ENCODE measurements at places on chromosomes 4 and X.

- DNase-seq, result peak; percentile 57
Measured at GRCh38 chr4:30720021-30720660, at the start of gene PCDH7. TSS of gene PCDH7 (plus strand) at chr4:30720369. CDS start at chr4:30721423, 1,054 bp downstream.

DNA sequence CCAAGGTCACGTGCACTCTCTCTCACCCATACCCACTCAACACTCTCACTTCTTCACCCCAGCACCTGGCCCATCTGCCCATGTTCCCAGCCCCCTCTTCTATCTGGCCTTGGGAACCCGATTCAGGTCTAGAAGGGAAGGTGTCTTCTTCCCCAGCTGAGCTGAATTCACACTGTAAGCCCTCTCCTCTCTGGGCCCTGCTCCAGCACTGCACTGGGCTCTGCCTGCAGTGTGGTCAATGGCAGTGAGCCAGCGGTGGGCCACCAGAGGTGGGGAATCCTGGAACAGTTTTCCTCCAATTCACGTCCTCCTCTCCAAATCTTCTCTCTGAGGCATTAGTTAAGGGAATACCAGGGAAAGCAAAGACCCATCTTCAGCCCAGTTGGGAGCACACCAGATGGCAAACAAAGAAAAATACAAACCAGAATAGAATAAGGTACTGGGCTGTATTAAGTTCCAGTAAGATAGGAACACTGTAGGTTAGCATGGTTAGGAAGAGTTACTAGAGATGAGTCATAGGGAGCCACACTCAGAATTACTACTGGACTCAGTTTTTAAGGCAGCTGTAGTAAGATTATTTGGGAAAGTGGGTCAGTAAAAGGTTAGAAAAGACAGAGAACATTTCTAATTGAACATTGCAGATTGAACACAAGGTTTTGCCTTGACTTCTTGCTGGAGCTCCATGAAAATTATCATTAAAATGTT is 5.0 kb downstream of the AWAT2 start:
- no peak for DNase-seq

DNA sequence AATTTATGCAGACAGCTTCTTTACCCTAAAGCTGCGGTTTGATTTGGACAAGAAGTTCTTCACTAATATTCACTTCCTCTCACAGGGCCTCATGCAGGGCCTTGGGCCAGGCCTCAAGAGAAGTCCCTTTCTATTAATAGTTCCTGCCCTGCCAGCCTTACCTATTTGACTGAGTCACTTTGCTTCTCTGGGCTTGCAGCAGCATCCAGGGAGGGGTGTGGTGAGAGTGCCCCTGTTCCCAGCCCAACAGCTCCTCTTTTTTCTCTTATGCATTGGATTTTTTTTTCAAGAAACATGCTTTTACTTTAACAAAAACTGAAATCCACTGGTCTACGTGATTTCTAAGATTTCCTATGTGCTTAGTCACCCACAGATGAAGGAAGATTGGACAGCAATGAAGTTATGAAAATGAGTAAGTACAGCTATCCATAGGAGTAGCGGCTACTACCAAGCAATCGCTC is 26.7 kb downstream of the FAM156B start:
- DNase-seq, result no peak

DNA sequence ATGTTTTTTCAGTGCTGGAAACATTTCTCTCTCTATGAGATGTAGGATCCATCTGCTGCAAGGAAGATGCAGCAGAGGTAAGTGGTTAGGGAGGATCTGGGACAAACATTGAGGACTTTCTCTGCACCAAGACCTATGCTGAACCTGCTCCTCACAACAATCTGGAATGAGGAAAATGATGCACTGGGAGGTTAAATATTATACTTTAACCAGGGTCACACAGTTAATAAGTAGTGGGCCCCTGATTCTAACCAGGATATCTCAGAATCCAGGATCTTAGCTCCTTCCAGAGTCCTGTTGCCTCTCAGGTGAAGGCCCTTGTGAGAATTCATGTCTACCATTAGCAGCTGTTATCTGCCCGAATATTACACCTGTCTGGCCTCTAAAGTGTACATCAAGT is 7.0 kb downstream of the CXCL9 start:
- no peak for DNase-seq

DNA sequence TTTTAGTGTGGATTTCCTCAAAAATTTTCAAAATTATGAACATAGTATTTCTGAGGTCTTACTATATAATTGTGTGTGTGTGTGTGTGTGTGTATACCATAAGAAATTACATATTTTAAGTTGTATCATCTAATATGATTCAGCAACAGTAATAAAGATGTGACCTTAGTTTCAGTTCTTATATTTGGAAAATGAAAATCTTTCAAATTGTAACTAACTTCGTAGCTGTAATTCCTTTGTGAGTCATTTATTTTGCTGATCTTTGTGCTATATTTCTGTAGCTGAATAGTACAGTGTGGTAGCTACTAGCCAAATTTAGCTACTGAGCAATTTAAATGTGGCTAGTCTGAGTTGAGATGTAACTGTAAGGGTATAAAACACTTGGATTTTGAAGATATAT is 116.4 kb downstream of the RAP1GDS1 start:
- DNase-seq, result no peak

GRCh38 chr4:74823194-74823593 is 28.9 kb upstream of the BTC start:
- DNase-seq, result no peak

DNA sequence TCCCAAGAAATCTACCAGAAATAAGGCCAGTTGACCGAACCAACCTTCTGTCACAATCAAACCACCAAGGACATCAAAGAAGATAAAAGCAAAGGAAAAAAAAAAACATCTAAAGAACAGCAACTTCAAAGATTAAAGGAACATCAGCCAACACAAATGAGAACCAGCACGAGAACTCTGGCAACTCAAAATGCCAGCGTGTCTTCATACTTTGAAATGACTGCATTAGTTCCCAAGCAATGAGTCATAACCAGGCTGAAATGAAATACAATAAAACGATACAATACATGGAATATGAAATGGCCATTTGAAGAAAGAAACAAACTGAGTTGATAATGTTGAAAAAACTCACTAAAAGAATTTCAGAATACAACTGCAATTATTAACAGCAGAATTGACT is 611.6 kb upstream of the GRIA3 start:
- DNase-seq, result no peak

DNA sequence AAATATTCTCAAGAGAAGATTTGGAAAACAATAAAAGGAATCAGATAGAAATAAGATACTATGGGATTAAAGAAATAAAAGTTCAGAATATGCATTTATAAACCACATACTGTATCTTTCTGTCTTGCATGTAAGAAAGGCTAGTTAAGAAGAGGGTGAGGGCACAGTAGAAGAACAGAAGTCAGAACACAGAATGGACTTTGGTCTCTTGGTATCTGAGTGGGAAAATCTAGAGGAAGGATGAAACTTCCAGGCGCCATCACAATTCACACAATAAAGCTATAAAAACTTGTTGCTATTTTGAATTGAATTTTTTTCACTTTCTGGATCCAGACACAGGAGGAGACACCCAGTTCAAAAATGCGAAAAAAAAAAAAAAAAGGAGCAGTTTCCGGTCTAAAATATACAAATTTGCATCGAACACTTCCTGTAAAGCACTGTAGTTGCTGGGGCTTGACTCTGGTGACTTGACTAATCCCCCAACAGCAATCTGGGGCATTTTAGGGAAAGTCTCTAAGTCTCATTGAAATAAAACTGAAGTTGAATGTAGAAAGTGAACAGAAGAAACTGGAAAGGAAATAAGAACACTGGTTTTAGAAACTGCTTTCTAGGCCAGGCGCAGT is 8.1 kb upstream of the NAAA start:
- no peak for DNase-seq

DNA sequence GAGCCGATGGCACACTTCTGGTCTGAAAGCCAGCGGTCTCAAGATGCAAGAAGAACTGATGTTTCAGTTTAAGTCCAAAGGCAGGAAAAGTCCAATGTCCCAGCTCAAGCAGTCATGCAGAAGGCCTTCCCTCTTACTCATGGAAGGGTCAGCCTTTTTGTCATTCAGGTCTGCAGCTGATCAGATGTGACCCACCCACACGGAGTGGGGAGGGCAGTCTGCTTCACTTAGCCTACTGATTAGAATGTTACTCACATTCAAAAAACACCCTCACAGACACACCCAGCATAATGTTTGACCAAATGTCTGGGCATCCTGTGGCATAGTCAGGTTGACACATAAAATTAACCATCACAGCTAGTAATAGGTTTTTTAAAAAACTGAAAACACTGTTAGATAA is 6.6 kb downstream of the HCCS start:
- DNase-seq, result no peak

DNA sequence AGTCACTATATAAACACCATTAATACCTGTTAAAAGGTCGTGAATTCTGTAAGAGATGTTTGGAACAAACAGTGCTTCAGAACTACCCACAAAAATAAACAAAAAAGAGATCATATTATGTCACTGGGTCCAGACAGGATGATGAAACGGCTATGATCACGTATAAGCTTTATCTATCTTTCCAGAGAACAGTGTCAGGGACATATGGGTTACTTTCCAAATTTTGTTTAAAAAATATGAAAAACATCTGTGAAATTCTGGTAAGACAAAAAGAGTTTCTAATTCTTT is 90.0 kb downstream of the SORBS2 start:
- DNase-seq, result no peak

DNA sequence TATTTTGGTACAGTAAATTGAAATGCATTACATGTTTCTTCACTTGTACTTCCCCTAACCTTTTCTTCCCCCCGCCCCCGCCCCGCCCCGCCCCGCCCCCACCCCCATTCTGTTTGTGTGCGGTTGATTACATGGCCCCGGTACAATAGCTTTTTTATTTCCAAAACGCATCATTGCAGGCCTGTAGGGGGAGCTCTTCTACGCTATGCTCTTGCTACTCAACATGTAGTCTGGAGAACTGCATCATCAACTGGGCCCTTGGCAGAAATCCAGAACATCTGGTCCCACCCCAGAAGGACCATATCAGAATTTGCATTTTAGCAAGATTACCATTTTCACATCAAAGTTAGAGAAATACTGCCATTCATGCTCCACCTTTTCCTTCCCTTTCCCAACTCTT is 333.3 kb upstream of the DDX53 start:
- DNase-seq, result no peak

DNA sequence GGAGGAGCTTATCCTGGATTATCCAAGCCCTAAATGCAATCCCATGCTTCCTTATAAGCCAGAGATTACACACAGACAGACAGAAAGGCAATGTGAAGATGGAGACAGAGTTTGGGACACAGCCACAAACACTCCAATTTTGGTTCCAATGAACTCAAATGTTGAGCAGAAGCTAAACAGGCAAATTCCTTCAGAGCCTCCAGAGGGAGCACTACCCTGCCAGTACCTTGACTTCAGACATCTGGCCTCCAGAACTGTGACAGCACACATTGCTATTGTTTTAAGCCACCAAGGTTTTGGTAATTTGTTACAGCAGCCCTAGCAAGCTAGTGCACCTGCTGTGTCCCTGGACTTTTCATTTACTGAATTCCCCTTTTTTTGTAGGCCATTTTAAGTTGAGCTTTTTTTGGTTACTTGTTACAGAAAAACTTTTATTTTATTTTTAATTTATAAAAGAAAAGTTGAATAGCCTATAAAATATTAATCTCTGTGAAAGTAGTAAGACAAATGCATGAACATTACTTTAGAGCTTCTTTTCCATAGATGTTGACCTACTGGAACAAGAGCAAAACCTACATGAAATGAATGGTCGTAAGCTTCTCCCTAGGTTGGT is 33.4 kb upstream of the SRD5A3 start:
- DNase-seq, result no peak
